ENCODE measurements at places on chromosomes 7 and 10.

DNA sequence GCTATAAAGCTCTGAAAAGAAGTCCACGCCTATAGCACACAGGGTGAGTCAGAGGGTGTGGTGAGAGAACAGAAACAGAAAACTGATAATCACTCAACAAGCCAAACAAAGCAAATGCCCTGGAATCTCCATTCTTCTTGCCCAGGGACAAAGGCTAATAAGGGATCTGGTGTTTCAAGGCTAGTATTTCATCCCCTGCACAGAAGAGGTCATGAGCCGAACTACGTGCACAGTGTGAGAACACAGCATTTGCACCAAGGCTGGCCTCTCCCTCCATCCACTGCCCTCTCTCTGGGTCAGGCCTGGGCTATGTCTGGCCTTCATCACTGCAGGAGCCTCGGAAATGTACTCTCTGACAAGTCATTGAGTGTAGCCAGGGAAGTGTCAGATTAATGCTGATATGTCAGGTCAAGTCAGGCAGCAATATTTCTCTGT lies 42.7 kb downstream of the PRR15 start:
- no peak for DNase-seq

DNA sequence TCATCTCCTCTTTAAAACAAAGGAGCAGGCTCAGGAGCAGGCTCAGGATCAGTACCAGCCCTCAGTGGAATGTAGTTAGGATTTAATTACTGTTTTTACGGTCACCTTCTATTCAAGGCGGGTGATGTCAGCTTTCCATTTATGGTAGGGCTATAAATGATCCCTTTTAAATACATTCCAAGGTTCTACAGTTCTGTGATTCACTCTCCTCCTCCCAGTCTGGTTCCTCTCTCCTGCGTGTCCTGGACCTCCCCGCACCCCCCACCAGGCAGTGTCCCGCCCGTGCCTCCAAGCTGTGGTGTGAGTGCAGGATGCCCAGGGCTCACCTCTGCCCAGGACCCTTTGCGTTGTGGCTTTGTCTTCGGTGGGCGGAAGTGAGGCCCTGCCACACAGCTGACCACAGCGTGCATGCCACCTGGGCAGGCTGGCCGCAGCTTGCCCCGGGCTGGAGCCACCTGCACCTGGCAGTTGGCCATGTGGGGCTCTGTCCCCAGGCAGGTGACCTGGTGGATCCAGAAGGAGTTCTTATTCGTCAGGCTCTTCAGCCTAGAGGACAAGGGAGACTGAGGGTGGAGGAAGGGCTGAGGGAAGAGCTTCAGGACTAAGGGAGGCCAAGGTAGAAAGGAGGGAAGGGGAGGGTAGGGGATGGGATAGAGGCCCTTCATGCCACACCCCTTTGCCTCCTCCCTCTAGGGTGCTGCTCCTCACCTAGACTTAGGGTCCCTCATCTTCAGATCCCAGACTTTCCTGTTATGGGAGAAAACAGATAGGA lies 9.1 kb downstream of the LOXL4 start:
- no peak for DNase-seq

- no peak for DNase-seq
Measured at GRCh38 chr10:101011517-101012423, 12.2 kb downstream of the LZTS2 start.

DNA sequence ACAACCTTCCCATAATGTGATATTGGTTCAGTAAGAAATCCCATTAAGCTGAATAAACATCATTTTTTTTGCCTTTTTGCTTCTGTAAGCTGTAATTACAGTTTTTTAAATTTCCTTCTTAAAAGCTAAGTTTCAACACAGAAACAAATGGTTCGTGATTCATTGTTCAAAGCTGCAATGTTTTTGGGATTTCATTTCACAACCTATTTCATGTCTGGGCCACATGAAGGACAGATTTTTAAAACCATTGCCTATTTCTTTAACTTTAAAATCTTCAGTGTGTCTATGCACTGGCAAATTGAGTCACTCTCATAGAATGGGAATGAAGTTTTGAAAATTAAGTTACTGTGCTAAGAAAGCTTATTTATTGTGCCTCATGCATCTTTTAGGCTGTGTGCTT lies 66.9 kb downstream of the TFPI2 start:
- no peak for DNase-seq

- no peak for DNase-seq
Measured at GRCh38 chr10:50392966-50393718, 141.8 kb upstream of the ASAH2 start.

GRCh38 chr7:39616138-39616537 lies 7.2 kb upstream of the RALA start:
- DNase-seq: no peak

DNA sequence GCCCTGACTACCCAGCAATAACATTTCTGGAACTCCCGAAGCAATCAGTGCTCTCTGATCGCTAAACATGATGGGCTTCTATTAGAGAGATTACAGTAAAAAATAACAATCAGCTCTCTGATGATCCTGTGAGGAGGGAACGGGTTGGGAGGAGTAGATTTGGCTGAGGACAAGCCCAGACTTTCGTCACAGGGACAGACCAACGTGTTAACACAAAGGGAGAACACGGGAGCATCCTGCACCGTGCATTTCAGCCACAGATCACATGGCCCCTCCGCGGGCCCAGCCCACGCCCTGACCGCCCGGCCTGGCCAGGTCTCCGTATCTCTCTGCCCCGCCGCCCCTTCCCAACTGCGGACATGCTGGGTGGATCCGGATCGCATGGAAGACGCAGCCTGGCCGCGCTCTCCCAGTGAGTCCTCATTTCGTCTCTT lies 95.0 kb upstream of the AGBL3 start:
- no peak for DNase-seq

DNA sequence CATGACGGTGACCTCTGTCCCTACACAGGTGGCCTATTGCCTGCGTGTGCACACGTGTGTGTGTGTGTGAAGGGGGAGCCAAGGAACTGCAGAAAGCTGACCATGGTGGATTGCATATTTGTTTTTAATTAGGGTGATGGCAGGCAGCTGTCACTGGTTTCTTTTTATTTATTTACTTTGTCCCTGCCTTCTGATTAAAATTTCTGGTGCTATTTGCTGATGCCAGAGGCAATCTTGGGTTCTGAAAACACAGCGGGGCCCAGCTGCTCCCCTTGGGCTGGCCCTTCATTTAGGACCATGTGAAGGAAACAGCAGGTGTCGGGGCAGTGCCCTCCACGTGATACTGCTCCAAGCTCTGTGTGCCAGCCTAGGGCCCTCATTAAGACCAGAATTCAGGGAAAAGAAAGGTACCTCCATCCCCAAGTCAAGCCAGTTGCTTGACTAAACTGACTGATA lies 71.3 kb upstream of the PODXL start:
- no peak for DNase-seq

DNA sequence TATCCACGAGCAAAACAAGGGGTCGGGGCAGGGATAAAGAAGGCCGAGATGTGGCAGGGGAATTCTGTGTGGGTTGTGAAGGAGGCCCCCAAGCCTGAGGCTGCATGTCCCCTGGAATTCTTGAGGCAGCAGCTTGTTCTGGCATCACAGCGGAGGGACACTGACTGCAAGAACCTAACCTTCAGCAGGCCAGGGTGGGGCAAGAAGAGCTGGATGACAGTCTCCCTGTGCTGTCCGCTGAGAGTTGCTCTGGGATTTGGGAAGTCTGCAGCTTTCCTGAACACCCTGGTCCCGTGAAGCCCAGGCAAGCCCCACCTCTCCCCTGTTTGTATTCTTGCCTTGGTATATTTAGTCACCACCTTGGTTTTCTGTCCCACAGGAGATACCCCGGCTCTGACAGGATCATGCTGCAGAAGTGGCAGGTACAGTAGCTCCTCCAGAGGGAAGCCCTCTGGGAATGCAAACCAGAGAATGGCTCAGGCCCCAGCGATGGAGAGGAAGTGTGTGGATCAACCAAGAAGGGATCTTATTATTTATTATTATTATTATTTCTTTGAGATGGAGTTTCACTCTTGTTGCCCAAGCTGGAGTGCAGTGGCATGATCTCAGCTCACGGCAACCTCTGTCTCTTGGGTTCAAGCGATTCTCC lies 1.9 kb upstream of the LRRC18 start:
- no peak for DNase-seq

GRCh38 chr10:100496567-100496966 lies 23.1 kb downstream of the SEC31B start:
- no peak for DNase-seq

DNA sequence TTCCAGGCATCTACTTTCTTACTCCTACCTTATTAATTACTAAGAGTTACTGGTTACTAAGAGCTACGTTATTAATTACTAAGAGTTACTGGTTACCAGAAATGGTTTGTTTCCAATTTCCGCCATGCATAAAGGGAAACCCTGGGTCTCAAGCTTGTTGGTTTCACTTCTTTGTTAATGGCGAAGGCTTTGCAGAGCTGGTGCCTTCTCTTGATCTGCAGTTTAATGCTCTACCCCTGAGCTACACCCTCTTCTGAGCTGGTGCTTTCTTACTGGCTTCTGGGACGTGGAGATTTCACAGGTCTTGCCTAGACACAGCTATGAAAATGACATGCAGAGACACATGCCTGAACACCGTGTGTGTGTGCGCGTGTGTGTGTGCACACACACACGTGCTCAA lies 560 bp downstream of the CPA4 start:
- no peak for DNase-seq

DNA sequence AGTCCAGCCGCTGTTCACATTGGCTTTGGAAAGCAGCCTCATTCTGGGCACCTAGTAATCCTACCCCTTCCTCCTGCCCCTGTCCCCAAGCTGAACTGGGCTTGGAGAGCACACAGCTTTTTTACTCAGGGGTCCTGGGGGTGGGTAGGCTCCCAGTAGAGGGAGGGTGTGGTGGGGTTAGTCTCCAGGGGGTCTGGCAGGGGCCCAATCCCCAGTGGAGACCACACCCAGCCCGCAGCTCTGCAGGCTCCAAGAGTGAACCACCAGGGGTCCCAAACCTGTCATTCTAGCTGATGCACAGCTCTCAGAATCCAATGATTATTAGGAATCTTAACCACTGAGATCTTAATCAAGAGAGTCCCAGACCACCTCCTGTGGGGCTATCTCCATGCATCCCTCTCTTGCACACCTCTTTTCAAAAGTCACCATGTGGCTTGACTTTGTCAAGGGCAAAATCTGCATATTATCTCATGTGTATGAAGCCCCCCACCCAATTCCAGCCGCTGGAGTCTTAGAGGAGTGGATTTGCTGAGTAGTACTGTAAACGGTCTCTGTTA lies 2.7 kb downstream of the HOXA11 start:
- no peak for DNase-seq

- DNase-seq: no peak
Measured at GRCh38 chr7:37212556-37212955, 236.1 kb downstream of the ELMO1 start.

Measured in activated CD4-positive, alpha-beta memory T cell treated with anti-CD3 and anti-CD28 coated beads for 36 hours (primary cell).